ENCODE measurements at places on chromosomes 1 and 21.

DNA sequence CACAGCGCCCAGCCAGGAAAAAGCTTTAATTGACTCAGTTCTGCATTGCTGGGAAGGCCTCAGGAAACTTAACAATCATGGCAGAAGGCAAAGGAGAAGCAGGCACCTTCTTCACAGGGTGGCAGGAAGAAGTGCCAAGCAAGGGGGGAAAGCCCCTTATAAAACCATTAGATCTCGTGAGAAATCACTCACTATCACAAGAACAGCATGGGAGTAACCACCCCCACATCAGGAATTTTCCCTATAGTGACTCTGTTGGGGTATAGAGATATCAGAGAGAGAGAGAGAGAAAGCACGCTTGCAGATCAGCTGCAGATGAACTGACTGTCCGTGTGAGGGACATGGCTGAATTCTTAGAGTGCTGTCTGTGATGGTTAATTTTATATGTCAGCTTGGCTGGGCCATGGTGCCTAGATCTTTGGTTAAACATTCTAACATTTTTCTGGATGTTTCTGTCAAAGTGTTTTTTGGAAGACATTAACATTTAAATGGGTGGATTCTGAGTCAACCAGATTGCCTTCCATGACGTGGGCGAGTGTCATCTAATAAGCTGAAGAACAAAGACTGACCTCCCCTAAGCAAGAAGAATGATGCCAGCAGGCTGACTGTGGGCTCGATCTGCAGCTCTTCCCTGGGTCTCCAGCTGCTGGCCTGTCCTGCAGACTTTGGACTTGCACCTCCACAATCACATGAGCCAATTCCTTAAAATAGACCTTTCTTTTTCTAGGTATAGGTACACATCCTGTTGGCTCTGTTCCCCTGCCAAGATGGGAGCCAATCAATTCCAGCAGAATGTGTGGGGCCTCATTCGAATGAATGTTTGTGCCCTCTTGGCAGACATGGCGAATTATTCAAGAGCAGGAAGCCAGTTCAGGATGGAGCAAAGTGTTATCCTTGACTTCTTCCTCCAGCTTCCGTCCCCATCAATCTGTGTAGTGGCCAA, 21.4 kb upstream of the CPT2 start:
- no peak for DNase-seq

DNA sequence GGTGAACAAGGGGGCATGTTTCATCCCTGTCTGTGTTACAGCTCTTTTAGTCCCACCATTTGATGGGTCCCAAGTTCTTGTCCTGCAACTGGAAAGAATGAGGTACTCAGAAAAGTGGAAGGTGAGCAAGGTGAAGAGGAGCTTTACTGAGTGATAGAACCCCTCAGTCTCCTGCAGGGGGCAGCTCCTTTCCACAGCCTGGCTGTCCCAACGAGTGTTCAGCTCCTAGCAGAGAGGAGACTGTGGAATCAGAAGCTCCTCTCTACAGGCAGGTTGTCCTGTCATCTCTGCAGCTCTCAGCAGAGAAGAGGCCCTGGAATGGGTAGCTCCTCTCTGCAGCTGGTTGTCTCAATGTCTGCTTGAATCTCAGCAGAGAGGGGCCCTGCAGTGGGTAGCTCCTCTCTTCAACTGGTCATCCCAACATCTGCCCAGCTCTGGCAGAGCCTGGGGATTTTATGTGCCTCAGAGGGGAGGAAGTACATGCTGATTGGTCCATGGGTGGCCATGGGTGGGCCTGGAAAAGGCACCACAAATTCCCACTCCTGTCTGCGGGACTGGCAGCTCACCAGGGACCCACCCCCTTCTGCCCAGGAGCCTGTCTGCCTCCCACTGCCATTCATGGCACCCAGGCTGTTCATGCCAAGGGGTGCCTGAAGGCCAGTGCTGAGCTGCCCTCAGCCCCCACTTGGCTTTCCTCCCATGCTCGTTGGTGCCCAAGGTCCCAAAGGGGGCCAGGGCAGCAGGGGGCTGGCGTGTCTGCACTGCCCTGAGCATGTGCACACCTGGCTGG, 25.7 kb downstream of the LDLRAD1 start:
- no peak for DNase-seq

DNA sequence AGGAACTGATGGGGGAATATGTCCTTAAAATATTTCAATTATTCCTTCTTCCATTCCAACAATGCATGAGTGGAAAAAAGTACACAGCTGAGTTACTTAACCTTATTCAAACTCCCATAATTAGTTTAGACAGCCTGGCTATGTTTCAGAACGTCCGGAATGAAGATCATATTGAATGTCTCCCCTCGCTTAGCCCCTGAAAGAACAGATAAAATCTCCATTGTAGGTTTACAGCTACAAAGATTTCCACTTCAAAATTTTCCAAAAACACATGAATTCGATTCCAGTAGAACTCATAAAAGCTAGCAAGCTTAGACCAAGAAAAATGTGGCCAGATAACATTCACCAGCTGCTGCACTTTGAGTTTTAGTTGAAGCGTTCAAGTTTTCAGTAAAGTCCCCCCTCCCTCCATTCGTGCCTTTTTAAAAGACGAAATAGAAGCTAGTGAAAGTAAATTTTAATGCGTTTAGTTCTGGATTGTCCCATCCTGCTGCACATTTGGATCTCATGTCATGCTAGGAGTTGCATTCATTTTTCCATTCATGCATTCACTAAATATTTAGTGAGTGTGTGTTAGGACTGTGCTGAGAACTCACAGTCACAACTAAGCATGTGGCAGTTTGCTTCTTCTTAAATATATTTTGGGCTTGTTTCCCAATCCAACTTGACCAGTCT, 29.4 kb upstream of the SSX2IP start:
- no peak for DNase-seq

GRCh38 chr1:48230236-48230635, 7.7 kb downstream of the SLC5A9 start:
- DNase-seq: no peak

GRCh38 chr21:15141261-15141970, 76.6 kb upstream of the NRIP1 start:
- DNase-seq: no peak

DNA sequence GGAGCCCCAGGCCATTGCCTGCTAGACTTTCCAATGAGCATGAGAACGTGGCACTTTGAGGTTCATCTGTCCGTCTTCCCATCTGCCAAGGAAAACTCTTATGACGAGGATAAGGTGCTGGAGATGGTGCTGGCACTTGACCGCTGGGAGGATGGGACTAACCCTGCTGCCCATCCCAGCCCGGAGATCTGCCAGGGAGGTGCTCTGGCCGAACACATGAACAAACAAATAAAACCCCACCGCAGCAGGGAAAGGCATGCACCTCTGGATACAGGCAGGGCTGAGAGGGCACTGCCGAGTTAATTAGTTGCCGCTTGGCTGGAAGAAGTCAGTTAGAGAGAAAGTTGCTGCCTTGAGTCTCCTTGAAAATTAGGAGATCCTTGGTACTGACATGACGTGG, 308.4 kb downstream of the AJAP1 start:
- no peak for DNase-seq

GRCh38 chr21:17139696-17140095, 373.1 kb upstream of the CXADR start:
- no peak for DNase-seq

DNA sequence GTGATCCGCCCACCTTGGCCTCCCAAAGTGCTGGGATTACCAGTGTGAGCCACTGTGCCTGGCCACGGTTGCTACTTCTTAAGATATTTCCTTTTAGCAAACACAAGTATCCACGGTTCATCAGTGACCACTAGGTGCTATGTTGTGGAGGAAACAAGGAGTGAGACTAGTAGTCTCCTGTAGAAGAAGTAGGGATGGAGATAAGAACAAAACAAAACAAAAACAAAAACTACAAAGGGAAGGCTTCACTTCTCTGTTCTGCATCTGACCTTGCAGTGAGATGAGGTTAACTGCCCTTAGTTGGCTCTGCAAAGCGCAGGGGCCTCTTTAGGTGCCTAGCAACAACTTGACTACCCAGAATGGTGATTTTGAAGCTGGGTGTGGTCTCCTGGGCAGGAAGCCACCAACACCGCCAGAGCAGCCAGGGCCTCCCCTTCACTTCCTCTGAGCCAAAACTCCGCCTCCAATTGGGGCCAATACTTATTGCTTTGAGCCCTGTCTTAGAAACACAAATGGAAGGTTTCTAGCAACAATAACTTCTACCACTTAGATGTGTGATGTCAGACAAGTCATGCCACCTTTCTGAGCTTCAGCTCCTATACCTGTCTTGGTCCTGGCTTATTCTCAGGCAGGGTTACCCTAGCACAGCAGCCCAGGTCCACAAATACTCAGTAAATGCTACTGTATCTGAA, 12.8 kb upstream of the CDC42 start:
- no peak for DNase-seq

DNA sequence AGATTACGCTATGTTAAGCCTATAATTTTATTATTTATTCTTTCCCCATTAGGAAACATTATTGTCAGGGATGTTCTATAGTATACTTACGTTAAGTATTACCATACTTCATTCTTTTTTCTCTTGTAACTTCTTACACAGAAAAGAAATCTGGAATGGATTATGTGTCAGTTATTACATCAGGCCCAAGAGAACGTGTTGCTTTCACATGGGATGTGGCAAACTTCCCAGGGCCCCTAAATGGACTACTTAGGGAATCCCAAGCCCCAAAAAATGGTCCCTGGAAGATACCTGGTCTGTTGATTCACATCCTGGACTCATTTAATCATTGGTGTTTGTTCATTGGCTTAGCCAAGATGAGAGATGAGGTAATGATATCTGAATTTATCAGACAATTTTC, 249.8 kb downstream of the NRIP1 start:
- no peak for DNase-seq

GRCh38 chr1:219626865-219627264, 14.0 kb upstream of the ZC3H11B start:
- DNase-seq: no peak

- DNase-seq: no peak
These were observed 12.7 kb upstream of the WDR26 start for GRCh38 chr1:224447251-224447650.

- DNase-seq: no peak
These were observed 46.8 kb upstream of the RUNX1 start for GRCh38 chr21:35095859-35096291.

GRCh38 chr1:248906753-248907661, 972 bp downstream of the PGBD2 start:
- DNase-seq: no peak

GRCh38 chr1:23451441-23451840, 26.9 kb upstream of the TCEA3 start:
- DNase-seq: no peak

DNA sequence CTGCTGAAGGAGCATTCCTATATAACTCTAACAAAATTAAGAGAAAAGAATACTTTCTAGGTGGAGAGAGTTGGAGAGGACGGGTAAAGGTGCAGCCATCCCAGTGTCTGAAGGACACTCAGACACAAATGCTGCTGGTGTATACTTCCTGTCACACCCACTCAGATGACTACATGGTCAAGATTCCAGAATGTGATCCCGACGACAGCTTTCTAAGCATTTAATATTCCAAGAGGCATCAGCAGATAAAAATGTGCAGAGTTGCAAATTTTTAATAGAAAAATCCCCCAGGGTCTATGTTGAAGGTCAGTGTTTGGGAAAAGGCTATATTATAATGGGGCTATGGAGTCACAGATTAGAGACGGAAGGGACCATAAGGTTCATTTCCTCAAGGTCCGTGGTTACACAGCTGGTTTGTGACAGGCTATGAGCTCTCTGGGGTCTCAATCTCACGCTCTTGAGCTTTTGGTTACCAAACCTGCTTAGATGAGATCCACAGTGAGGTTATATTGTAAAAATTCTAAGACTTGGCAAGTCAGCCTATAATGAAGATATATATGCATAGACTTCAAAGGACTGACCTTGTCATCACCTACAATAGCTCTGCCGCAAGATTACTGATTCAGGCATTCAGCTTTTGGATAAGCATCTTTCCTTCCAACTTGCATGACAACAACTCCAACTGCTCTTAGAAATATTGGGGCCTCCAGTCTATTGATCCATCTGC, 35.1 kb downstream of the ZNF281 start:
- DNase-seq: no peak

- DNase-seq: no peak
These were observed 910 bp downstream of the RUNX1 start for GRCh38 chr21:35048183-35048601.

DNA sequence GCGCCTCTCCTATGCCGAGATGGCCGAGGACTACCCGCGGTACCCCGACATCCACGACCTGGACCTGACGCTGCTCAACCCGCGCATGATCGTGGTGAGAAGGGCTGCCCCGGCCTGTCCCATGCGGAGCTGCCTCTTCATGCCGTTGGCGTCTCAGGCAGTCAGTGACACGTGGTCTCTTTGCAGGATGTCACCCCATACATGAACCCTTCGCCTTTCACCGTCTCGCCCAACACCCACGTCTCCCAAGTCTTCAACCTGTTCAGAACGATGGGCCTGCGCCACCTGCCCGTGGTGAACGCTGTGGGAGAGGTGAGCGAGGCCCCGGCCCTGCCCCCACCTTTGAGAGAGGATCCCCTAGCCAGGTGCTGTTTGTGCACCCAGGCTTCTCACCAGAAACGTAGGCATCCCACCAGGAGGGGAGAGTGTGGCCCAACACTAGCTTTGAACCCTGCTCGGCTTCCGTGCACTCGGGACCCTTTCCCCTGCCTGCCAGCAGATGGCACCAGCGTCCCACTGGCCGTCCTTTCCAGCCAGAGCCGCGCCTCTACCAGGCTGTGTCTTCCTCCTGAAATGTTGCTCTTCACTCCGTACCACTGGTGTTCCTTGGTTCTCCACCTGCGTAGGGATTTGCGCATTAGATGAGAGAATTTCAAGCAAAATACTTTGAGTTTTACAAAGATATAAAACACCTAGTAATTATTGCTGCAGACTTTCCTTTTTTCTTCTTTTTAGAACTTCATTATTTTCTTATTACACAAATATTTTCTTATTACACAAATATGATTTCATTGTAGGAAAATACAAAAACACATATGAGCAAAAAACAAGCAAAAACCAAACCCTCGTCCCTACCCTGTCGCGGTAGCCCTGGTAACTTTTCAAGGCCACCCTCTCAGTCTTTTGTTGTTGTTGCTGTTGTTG, 9.0 kb downstream of the NPPA start:
- peak; percentile 66 for DNase-seq

DNA sequence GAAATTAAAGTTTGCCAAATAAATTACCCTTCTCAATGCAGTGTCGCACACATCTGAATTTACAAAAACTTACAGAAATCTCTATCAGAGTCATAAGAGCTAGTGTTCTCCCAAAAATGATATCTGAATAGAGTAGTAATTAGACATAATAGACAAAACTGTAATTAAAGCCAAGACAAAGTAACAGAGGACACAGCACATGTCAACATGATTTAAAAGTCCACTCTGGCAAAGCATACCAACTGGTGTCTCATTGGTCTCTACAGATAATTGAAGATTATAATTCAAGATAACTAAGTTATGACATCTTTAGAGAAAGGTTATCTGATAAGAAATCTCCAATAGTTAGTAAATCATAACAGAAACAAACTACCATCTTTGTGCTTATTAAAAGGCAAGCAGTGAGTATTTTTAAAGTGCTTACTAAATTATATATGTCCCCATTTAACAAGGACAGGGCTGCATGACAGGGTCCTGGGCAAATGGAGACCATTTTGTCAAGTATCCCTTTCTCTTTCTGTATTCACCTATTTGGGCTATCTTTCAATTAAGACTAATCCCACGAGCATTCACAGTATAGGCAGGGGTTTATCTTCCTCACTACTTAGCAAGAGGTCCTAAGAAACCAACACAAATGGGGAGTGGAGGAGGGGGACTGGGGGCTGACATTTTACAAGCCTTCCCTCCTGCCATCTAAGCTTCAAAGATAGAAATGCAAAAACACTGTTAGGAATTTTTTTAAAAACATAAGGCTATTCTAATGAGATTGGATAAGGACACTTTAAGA, 26.0 kb downstream of the PTP4A2 start:
- no peak for DNase-seq

GRCh38 chr1:12059722-12060464, 3.2 kb upstream of the TNFRSF8 start:
- no peak for DNase-seq

GRCh38 chr1:1797731-1798341, 19.6 kb upstream of the NADK start:
- no peak for DNase-seq
